ENCODE measurements at places on chromosomes 7 and 10.
A peak's percentile ranks its signal among the peaks of the same experiment; 100 is the strongest.

- DNase-seq: peak; percentile 13
Observed at GRCh38 chr7:123624527-123625183, 23.0 kb downstream of the ASB15 start.

GRCh38 chr10:4214908-4215307, 429.9 kb upstream of the KLF6 start:
- DNase-seq: peak; percentile 17

DNA sequence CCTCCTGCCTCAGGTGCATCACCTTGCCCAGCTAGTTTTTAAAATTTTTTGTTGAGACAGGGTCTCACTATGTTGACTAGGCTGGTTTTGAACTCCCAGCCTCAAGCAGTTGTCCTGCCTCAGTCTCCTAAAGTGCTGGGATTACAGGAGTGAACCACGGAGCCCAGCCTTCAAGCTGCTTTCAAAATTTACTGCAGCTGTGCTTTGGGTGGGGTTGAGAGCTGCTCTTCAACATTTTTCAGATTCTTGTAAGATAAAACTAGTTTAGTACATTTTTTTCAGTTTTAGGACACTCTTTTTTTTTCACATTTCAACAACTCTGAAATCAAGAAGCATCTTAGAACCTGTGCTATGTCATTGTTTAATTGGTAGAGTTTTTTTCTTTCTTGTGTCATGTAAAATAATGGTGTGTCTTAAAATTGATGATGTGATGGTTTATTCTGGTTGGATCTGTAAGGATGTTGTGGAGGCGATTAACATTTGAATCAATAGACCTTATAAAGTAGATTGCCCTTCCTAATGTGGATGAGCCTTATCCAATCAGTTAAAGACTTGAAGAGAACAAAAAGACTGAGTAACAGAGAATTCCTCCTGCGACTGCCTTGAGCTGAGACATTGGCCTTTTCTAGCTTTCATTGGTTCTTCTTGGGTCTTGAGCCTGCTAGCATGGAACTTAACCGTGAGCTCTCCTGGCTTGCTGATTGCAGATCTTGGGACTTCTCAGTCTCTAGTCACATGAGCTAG, 13.5 kb downstream of the PLEKHA8 start:
- DNase-seq: no peak

DNA sequence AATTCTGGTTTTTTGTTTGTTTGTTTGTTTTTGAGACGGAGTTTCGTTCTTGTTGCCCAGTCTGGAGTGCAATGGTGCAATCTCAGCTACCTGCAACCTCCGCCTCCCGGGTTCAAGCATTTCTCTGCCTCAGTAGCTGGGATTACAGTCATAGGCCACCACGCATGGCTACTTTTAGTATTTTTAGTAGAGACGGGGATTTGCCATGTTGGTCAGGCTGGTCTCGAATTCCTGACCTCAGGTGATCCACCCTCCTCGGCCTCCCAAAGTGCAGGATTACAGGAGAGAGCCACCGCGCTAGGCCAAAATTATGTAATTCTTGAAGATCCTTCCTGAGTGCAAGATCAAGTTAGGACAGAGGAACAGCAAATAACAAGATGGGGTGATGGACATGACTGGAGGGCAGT, 719 bp downstream of the ZNF33B start:
- DNase-seq: no peak

- no peak for DNase-seq
Observed at GRCh38 chr7:105885387-105886111, 9.2 kb upstream of the ATXN7L1 start.

GRCh38 chr7:16668049-16668858, 22.3 kb downstream of the BZW2 start:
- DNase-seq: peak; percentile 99

DNA sequence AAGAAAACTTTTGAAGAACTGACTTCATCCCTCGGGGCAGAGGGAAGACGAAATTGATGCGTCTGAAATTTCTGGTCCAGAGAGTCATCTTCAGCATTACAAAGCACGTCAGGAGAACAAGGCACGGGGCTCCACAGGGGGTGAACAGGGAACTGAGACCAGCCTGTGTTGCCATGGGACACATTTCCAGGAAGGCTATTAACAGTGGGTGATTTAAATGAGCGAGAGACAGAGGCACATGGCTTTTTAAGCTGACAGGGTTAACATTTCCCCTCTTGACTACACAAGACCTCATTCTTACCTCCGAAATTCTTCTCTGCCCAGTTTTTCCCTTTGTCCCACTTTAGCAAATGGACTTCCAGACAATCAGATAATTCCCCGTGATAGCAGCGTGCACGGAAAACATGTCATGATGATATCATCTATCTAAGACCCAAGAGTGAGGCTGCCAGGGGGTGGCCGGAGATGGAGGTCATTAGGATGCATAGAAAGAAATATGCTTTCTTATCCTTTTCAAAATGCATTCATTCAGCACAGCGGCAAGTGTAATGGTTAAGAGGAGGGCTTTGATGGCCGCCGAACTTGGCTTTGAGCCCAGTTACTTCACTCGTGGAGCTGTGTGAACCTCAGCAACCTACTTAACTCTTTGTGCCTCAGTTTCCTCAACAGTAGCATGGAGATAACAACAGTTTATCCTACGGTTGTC, 248.0 kb downstream of the PRPF18 start:
- DNase-seq: peak; percentile 14

DNA sequence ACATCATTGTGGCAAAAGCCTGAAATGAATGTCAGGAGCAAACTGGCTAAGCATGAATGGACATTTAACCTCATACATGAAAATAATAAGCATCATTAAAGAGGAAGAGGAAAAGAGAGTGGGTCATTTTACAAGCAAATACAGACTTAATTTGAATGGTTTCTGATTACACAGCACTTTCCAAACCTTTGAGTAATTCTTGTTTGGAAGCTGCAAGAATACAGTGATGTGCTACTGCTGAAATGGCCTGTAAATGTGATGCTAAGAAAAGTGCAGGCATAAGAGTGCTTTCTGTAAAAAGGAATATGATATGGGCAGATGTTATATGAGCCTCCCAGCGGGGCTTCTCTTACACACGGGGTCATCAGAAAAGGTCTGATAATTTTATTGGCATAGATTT, 30.2 kb downstream of the TAS2R16 start:
- no peak for DNase-seq

DNA sequence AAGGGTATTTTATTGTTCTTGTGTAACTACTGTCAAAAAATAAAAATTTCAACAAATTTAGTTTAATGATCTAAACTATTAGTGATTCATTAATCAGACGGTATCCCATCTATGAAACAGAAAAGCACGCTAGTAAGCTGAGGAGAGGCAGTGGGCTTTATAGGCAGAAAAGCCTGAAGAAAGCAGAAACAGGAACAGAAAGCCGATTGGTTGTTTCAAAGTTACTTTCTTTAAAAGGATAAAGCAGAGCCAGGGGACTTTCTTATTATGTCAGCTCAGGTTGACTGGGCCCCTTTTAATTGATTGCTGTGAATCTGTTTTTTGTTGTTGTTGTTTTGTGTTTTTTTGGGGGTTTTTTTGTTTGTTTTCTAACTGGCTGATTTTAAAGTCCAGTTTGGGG, 105.5 kb downstream of the TES start:
- no peak for DNase-seq

All from HFFc6 (cell line).